Mesendoderm (in vitro differentiated cells): ENCODE measurements at places on chromosomes 5 and 9.

- no peak for DNase-seq
These were observed 414.1 kb upstream of the MEF2C start for GRCh38 chr5:89297066-89297465.

DNA sequence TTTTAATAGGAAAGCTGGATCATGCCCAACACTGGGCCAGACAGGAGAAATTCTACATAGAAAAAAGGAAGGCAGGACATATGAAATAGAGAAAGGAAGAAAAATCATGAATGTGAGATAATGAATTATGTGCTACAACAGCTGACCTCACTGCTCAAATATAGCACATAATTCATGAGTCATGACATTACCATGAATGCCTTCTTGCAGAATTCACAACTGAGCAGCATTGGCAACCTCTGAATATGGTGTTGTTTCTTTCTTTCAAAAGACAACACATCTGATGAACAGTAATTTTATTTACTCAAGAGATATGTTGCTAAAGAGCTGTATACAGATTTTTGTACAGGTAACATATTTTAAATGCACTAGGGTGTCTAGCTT lies 34.4 kb downstream of the APBA1 start:
- no peak for DNase-seq

- DNase-seq, result peak; percentile 52
These were observed 310.8 kb downstream of the DRD1 start for GRCh38 chr5:175133185-175133584.

- DNase-seq, result no peak
These were observed 17.6 kb upstream of the MARCHF6 start for GRCh38 chr5:10335711-10336470.

- DNase-seq, result no peak
These were observed 65.1 kb upstream of the NMUR2 start for GRCh38 chr5:152470167-152470566.

DNA sequence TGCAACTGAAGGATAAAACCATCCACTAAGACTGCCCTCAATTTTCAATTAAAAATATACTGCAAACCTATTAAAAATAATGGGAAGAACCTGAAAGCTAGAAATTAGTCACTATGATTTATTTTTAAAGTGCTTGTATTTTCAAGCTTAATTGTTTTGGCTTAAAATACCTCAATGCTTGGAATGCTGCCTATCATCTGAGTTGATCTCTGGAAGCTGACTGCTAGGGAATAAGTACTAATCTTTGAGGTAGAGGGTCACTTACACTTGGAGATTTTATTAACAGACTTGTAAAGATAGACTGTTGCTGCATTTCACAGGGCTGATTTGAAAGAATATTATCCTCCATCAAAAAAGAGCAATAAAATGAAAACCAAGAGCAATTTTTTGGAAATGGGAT lies 6.2 kb downstream of the PCSK1 start:
- peak; percentile 54 for DNase-seq

DNA sequence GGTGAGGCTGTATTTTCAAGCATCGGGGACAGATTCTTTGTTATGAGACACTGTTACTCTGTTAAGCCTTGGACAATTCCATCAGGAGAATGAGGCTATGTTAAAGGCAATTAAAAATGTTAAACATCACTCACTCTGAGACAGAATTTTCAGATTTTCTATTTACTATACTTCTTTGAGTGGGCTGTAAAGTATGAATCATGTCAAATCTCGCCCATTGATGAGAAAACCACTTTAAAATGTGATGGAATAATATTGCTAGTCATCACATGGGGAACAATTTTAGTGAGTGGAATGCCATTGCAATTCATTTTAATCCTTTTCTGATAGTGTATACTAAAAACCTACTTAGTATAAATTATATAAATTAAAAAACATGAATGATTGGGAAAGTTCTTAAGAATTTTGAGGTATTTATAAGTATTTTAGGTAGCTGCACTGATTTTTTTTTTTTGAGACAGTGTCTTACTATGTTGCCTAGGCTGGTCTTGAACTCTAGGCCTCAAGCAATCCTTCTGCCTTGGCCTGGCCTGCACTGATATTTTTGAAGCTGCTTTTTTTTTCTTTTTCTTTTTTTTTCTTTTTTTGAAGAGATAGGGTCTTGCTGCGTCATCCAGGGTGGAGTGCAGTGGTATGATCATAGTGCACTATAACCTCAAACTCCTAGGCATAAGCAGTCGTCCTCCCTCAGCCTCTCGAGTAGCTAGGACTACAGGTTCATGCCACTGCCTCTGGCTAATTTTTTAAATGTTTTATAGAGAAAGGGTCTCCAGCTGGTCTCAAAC lies 73.2 kb downstream of the KIAA1958 start:
- DNase-seq, result no peak

GRCh38 chr5:149887622-149888183 lies 56.9 kb downstream of the PDE6A start:
- DNase-seq, result no peak

- DNase-seq, result peak; percentile 16
These were observed 746 bp downstream of the STRBP start for GRCh38 chr9:123267481-123268198.

- no peak for DNase-seq
These were observed 12.9 kb upstream of the AOPEP start for GRCh38 chr9:94713436-94714215.

- DNase-seq, result no peak
These were observed 24.2 kb downstream of the TRIO start for GRCh38 chr5:14167211-14167845.

GRCh38 chr5:100517301-100517974 lies 17.7 kb upstream of the FAM174A start:
- peak; percentile 15 for DNase-seq

- no peak for DNase-seq
These were observed 40.9 kb downstream of the TRIO start for GRCh38 chr5:14184082-14184481.

GRCh38 chr5:113495422-113495841 lies 7.2 kb upstream of the MCC start:
- no peak for DNase-seq

- no peak for DNase-seq
These were observed 75.7 kb downstream of the AMBP start for GRCh38 chr9:114002271-114002985.
